CD4-positive, alpha-beta T cell treated with Interleukin-4 for 1 hour (primary cell): ENCODE measurements at places on chromosomes 3 and 15.

- no peak for DNase-seq
Measured at GRCh38 chr3:33364060-33364459, 76.1 kb downstream of the UBP1 start.

DNA sequence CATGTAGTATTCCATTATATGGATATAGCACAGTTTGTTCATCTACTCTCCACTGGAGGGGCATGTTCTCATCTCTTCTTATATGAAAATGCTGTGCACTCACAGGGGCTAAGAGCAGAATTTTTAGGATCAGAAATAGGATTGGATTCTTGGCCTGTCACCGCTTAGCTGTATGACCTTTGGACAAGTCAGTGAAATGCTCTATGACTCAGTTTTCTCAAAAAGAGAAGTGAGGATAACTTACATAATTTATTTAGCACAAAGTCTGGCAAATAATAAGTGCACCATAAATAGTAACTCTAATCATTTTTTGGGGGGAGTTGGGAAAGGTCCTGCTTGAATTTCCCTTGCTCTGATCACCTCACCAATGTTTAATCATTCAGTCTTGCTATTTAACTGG, 103.7 kb upstream of the LRIG1 start:
- DNase-seq, result no peak

GRCh38 chr15:45197512-45197911, 9.7 kb upstream of the SHF start:
- DNase-seq, result no peak

DNA sequence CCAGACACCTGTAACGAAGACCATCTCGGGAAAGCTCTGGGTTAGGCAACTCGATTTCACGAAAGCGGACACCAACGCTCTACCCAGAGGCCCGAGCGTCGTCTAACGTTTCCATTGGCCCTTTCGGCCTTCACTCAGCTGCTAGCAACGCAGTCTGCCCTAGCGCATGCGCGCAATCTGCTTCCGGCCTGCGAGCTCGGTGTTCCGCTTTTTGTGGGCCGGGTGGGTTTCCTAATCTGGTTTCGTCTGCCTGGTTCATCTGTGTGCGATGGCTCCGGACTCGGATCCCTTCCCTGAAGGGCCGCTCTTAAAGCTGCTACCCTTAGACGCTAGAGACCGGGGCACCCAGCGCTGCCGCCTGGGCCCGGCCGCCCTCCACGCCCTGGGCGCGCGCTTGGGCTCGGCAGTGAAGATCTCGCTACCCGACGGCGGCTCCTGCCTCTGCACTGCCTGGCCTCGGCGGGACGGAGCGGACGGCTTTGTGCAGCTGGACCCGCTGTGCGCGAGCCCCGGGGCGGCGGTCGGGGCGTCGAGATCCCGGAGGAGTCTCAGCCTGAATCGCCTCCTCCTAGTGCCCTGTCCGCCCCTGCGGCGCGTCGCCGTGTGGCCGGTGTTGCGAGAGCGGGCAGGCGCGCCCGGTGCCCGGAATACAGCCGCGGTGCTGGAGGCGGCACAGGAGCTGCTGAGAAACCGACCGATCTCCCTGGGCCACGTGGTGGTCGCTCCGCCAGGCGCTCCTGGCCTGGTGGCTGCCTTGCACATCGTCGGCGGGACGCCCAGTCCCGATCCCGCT, 24.0 kb upstream of the GATM start:
- DNase-seq, result peak; percentile 98

GRCh38 chr3:58383904-58384303, 49.7 kb downstream of the PDHB start:
- no peak for DNase-seq

DNA sequence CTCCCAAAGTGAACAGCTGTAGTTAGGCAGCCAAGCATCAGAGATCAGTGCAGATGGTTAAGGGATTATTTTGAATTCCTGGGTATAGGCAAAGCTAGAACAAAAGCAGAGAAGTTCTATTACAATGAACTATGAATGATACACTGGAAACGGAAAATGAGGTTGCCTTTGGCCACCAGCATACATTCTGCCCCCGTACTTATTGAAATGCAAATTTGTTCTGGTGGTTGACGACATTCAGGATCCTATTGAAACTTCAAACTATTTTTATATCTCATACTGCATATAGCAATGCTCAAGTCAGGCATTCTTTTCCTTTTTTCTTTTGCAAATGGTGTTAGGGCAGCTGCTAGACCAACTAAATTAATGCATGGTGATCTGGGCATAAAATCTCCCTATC, 61.7 kb downstream of the SLC12A1 start:
- DNase-seq, result no peak

- DNase-seq, result no peak
Measured at GRCh38 chr3:137988152-137988551, 21.8 kb upstream of the CLDN18 start.

- no peak for DNase-seq
Measured at GRCh38 chr3:141456301-141456625, 30.6 kb upstream of the RASA2 start.

DNA sequence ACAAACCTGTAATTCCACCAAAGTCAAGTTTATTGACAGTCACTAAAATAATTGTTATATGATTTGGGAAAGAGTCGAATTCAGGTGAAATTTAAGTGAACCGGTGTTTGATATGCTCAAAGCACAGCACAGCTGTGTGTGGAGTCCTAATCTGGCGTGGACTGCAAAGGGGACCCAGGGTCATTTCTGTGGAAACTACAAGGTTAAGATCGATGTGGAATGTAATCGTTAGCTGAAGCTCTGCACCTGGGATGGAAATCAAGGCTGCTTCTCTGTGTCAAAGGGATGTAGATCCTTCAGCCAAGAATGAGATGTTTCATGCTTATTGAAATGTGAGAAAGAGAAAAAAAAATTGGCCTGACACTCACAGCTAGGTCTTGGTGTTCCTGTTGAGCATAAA, 1.6 kb upstream of the ELP6 start:
- no peak for DNase-seq

DNA sequence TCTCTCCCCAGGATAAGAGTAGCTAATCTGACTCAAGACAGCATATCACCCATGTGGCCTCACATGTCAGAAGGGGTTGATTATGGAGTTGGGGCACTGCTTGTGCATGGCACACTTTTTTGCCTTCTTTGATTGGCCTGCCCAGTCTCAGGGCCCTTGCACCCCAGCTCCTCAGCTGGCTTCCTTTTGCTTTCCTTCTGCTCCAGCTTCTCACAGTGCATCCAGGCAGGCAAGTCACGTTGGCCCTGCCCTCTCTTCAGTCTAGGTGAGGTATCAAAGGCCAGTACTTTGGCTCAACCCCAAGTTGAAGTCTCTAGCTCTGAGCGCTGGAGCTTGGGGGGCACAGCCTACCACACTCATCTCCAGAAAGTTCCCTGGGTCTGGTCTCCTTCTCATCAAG, 42.2 kb downstream of the NGRN start:
- DNase-seq, result no peak

DNA sequence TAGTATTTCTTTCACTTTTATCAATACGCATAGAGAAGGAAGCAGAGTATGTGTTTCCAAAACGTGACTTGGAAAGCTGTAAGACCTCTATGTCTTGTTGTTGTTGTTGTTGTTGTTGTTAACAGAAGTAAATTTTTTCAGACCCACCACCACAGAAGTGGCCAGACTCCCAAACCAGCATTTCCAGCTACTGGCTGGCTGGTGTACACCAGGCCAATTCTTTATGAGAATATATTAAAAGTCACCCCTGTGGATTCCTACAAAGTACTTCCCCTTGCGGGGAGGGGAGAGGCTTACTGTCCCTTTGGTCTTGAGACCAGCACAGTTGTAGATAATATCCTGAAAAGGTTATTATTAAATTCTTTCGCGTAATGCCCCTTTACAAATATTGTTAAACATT, 1.6 kb upstream of the FOXP1 start:
- DNase-seq, result peak; percentile 32

DNA sequence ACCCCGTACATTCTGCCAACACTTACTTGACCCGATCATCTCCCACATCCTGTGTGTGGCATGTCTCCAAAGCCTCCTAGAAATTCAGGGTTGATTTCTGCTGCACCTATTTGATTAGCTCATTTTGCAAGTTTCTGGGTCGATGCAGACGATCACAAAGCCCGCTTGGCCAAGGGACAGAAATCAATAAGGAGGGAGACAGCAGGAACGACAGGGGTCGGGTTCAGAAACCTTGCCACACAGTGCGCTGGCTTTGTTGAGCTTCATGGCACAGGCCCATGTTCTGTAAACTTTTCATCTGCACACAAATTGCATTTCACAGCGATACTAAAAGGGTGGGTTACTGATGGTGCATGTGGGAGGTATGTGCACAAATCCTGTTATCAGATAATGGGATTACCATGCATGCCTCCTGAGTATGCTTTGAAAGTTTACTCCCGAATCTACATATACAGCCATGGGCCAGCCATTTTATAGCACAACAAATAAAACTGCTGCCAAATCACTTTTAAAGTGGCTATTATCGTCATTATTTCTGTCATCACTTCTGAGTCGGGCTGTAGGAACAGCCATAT, 95.9 kb upstream of the ATP11B start:
- no peak for DNase-seq

DNA sequence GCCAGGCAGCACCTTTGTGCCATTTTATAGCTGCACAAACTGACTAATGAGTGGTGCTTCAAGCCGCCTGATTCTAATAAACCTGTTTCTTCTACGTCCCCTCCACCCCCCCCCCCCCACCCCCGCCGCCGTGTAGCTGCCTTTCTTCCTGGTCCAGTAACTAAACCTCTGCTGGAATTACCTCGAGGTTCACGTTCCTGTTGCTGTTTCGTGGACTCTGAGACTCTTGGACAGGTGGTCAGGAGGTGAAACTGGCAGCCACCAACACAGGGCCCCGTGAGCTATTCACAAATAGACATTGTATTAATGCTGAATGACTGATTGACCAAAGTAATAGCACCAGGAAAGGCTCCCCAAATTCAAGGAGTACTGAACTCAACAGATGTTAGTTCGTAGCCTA, 73.9 kb downstream of the TRIM69 start:
- DNase-seq, result no peak

DNA sequence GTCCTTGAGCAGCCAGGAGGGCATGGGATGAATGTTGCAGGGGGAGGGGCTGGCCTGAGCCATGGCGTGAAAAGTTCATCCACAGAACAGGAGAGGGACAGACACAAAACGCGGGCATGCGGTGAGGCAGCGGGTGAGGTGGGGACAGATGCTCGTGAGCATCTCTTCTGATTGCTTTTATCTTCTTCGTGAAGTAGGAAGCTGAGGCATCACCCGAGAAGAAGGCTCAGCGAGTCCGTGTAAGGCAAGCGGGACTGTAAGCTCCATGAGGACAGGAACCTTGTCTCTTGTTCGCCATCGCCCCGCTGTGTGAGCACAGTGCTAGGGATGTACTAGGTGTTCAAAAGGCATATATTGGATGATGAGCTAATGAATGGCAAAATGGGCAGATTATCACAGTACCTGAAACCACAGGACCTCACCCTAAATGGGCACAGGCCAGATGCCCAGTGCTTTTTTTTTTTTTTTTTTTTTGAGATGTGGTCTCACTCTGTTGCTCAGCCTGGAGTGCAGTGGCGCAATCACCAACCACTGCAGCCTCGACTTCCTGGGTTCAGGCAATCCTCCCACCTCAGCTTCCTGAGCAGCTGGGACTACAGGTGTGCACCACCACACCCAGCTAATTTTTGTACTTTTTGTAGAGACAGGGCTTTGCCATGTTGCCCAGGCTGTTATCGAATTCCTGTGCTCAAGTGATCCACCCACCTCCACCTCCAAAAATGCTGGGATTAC, 46.8 kb downstream of the CPN2 start:
- no peak for DNase-seq

DNA sequence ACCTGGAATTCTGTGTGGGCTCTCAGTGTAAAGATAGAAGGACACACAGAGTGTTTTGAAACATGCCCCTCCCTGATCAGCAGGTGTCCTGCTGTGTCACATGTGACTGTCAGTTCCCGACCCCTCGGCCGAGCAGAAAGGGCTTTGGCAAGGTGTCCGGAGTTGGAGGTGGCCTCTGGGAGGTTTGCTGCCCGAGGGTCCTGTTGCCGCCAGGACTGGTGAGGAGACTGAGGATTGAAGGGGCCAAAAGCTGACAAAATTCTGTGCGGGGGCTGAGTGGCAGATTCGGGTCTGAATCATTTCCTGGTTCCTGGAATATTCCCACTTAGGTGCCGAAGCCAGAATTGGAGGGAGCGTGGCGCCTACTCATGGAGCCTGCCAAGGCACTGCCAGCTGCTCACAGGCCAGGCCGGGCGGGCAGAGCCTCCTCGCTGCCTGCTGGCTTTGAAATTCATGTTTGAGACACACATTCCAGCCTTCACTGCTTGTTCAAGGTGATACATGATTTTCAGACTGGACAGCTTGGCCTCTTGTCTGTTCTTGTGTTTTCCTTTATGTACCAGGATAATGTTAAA, 83.8 kb downstream of the APBA2 start:
- DNase-seq, result no peak
